CD8-positive, alpha-beta memory T cell (primary cell): ENCODE measurements at places on chromosomes 3 and 15. TPM values are rescaled to one million over a fixed set of nuclear protein-coding genes. Genes with fewer than 3 reads are reported as not detected.

DNA sequence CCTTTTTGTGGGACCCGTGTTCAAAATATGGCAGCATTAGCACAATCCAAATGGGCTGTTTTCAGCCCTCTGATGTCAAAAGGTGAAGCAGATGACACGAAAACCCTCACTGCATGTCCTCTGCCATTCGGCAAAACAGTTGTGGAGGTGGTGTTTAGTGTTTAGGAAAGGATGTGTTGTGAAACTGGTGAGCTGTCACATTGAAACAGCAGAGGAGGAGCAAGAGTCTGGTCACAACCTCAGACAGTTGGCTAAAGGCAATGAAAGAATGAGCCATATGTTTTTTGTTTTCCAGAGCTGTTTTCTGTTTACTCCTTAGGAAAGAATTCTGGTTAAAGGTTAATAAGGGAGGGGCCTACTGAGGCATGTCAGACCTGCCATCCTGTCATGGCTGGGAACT is 140.7 kb downstream of the VPS8 start:
- DNase-seq: no peak

GRCh38 chr3:142898346-142899213 is 9.7 kb upstream of the PCOLCE2 start:
- no peak for DNase-seq

DNA sequence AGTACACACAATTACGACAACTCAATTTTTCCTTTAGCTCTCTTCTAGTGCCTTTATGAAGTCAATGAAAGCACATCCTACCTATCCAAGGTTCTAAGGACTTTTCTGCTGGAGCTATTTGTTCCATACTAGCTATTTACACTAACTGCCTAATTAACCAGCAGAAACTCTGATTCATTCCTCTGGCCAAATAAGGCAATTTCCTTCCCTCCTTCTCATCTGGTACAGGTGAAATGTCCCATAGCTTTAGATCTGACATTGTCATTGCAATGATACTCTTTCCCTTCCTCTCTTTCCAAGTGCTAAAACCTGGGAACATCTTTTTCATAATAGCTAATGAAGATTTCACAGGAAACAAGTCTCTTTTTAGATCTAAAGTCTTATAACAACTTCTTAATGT is 521.7 kb downstream of the SOX2 start:
- DNase-seq: no peak

DNA sequence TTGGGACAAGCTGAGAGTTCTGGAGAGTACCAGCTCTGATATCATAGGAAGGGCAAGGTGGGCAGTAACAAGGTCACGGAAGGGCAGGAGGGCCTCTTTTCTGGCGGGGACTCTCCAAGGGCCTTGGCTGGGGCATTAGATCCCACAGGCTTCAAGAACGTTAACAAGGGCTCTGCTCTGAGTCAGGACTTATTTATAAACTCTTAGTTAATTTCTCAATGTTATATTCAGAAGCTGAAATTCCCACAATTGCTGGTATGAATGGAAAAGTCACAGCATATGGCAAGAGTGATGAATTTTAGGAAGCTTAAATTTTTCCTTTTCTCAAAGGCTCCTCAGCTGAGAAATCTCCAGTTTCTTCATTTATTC is 320.2 kb upstream of the TBC1D5 start:
- no peak for DNase-seq

- no peak for DNase-seq
Measured at GRCh38 chr3:58043933-58044332, 35.7 kb downstream of the FLNB start.

- no peak for DNase-seq
Measured at GRCh38 chr3:197372047-197372661, 73.7 kb upstream of the DLG1 start.

DNA sequence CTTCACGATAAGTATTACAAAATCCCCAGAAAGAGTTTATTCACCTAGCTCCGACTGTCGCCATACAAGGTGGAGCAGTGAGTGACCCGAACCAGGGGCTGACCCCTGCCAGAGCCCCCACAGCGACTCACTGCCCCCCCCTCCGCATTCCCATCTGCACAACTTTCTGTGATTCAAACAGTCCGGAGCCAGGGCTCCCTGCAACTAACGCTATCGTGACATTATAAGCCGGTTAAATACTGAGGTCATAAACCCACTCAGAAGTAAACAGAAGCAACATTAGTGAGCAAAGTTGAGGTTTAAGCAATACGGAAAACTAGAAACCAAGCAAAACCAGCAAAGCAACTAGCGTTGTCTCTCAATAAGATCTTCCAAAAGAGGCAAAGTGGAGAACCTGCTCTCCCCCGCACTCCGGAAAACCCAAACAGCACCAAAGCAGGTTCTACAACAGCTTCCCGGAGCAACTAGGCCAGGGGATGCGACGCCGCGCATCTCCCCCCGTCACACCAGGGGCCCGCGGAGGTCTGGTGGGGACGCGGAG is 642 bp downstream of the SCAP start:
- DNase-seq: no peak

DNA sequence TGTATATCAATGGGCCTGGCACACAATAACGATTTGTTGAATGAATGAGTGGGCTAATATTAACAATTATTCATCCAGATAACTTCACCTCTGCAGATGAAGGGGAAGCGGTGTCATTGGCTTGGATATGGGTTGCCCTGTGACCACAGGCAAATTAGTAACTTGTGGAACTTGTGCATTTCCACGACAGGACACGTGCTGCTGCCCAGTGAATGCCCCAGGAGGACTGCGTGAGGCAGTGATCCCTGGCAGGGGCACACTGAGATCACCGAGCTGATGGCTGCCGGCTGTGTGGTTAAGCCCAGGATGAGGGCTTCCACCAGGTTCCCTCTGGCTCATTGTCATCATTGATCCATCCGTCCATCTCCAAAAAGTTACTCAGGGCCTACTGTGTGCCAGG is 84.1 kb upstream of the HACD2 start:
- no peak for DNase-seq

DNA sequence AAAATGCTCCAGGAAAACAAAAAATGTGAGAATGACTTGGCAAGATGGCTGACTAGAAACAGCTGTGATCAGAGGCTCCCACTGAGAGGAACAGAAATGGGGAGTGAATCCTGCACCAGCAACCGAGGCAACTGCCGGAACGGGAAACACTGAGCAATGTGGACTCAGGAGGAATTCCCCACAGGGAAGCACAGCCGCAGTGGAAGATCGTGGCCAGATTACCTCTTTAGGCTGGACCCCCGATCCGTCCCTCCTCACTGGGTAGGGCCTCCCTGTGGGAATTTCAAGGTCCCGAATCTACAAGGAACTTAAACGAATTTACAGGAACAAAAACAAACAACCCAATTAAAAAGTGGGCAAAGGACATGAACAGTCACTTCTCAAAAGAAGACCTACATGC is 385.2 kb upstream of the MCTP2 start:
- DNase-seq: no peak

The CRABP1 gene
- polyA plus RNA-seq: not detected

The CHP1 gene
- 17.2 TPM for polyA plus RNA-seq
